ENCODE measurements at places on chromosomes 2 and 18.

DNA sequence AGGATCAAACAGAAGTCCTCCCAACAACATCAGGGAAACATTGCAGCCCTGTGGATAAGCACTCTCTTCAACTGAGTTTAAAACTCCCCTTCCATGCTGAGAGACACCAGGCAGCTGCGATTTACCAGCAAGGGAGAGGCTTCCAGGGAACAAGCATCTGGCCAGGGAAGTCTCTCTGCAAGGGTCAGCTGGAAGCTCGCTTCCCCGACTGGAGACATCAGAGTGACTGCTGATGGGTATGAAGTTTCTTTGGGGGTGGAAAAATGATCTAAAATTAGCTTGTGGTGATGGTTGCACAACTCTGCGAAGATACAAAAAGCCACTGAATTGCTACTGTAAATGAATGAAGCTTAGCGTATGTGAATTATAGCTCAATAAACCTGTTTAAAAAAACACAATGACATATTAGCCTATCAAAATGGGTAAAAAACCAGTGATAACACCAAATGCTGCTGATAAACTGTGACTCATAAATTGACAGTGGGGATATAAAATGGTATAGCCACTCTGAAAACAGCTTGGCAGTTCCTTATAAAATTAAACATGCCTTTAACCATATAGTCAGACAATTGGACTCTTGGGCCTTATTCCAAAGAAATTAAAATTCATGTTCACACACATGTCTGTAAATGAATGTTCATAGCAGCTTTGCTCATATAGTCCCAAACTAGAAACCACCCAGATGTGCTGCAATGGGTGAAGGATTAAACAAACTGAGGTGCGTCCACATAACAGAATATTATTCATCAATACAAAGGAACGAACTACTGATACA, 1082.0 kb downstream of the SOCS6 start:
- DNase-seq: no peak

- DNase-seq: no peak
These were observed 132.9 kb downstream of the BCL2 start for GRCh38 chr18:63186520-63187222.

GRCh38 chr2:156430980-156431358, 5.2 kb upstream of the GPD2 start:
- no peak for DNase-seq

DNA sequence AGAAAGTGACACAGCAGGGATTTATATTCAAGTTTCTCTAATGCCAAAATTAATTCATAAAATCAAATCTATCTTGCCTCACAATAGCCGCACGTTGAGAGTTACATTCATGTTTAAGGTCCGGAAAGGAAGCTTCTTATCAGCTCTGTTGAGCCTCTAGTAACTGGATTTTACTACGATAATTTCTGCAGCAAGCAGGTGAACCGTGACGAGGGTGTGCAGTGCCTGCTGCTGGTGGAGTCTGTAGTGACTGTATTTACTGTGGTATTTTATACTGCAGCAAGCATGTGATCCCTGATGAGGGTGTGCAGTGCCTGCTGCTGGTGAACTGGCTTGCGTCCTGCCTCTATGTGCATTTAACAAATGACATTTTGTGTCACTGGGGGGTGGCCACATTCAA, 120.0 kb downstream of the SNTG2 start:
- DNase-seq: no peak

DNA sequence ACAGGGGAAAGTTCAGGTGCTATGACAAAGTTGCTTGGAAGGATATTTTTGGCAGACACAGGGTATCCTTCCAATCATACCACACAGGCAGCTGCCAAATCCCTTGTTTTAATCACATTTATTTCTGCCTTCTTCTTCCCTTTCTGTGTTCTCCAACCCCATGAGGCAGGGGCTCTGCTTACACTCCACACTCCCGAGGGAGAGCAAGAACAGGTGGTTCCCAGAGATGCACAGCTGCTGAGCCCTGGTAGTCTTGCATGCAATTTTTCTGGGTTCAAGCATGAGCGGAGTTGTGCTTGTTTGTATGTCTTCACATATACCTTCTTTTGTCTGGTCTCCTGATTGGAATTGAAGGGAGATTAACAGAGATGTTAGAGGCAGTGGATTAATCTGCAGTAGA, 251.7 kb upstream of the ST6GAL2 start:
- DNase-seq: peak; percentile 90

GRCh38 chr2:62785810-62786597, 80.5 kb downstream of the EHBP1 start:
- DNase-seq: no peak

DNA sequence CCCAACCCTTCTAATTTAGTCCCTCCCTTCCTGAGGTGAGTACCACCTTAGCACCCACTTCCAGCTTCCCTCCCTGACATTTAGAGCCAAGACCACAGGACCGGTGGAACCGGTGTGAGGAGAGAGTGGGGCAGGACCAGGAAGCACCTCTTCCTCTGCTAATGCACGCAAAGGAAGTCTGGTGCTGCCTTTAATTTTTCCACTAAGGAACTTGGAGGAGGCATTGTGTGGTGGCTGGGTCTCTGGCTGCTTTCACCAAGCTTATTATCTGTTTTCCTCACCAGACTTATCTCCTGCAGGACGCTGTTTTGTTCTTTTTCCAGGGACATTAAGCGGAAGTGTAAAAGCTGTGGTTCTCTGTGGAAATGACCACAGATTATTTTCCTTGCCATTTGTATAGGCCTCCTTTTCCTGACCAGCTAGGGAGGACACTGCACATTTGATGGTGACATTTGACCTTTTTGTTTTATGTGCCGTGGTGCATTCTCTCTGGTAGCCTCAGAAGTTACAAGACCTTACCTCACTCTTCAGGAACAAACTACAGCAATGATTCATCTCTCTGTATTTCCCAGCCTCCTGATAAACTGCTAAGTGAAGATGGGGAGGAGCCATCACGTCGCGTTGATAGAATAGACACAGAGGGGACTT, 39.8 kb upstream of the SPTBN1 start:
- DNase-seq: no peak

All from DMS 273 treated with DMSO at 0.1 percent for 48 hours (cell line).